Endodermal cell (in vitro differentiated cells): ENCODE measurements at places on chromosomes 5 and 9.

GRCh38 chr9:86452201-86452828, 98.1 kb upstream of the TUT7 start:
- no peak for DNase-seq

GRCh38 chr9:32015795-32016194, 368.6 kb upstream of the ACO1 start:
- peak; percentile 26 for DNase-seq

- DNase-seq, result no peak
These were observed 20.1 kb upstream of the NIM1K start for GRCh38 chr5:43171926-43172325.

GRCh38 chr9:136485049-136486045, 2.5 kb upstream of the SEC16A start:
- DNase-seq, result peak; percentile 94

- DNase-seq, result no peak
These were observed 7.7 kb upstream of the HAVCR2 start for GRCh38 chr5:157116483-157116954.

DNA sequence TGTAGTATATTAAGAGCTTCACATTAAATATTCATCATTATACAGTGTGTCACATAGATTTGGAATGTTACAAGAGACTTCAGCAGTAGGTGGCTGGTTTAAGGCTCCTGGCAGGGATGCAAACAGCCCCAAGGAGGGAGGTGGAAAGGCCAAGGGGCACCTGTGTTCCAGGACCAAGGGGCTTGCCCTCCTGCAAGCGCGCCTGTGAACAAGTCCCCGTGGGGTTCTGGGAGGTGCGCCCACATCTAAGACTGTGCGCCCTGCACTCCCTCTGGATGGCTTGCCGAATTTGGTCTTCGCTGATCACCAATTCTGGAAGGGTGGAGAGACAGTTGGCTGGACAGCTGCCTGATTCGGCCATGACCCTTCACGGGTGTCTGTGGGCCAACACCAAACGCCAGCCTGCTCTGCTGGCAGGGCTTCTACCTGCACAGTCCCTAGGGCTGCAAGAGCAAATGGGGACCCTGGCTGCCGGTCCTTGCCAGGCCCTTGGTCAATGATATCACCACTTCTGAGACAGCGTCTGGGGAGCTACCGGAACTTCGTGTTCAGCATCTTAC, 12.1 kb upstream of the SLC25A51 start:
- DNase-seq, result no peak

- no peak for DNase-seq
These were observed 1.1 kb upstream of the DBH start for GRCh38 chr9:133635098-133635497.

GRCh38 chr9:124555043-124555442, 47.8 kb upstream of the NR5A1 start:
- no peak for DNase-seq

DNA sequence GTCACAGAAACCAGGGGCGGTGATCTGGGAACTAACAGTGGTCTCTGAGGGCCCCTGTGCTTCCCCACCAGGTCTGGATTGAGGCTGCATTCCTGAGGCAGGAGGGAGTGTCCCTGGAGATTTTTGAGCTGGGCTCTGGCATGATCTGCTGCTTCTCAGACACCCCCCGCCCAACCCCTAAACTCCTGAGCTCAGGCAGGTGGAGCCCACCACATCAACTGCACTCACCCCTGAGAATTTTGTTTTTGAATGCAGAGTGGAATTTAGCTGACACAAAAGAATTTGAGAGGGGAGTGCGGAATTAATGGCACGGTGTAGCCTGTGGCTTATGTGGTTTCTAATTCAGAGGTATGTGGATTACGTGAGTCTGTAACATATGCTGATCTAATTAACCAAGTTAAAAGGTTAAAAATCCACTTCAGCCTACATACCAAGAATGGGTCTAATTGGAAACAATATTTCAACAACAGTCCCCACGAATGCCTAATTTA, 23.9 kb upstream of the CTSL start:
- peak; percentile 73 for DNase-seq

DNA sequence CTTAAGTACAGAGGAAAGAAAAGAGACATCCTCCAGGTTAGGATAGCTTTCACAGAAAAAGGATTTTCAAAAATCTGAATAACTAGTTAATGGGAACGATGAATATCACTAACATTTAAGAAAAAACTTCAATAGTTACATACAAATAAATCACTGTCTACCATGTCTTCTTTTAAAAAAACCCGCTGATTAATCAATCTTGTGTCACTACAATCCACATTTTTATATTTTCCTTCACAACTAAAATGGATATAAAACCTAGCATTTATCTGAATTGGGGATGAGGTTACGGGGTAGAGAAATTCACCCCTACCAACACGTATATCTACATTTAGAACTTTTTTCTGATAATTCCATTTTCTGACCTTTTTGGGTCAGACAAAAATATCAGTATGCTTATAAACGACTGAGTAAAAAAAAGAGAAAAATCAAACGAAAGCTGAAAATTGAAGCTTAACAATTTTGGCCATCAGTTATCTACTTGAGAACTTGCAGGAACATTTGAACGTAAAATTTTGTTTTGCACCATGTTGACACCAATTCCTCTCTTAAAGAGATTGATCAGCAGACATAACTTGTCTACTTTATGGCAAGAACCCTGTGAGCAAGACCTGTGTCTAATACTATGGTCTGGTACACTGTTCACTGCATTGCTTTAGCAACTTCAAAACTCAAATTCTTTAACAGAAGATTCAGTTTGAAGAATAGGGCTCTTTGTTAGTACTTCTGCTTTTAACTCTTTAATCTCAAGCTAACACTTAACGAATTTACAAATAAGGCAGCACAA, 4.8 kb downstream of the NR3C1 start:
- DNase-seq, result no peak

DNA sequence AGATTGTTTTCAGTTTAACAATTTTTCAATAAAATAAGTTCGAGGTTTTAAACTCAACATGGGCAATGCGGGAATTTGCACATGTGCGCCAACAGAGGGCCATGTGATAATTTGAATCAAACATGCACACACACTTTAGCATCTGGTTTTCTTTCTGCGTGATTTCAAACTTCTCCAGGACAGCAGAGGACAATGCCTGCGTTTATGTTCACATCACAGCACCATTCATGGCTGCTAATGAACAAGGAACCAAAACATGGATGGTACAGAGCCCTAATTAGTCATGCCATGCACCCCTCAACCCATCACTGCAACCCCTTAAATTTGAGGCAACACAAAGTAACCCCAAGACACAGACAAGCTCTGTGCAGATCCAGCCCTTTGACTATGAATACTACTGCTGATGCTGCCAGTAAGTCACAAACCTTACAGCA, 2.8 kb downstream of the SHC3 start:
- no peak for DNase-seq

DNA sequence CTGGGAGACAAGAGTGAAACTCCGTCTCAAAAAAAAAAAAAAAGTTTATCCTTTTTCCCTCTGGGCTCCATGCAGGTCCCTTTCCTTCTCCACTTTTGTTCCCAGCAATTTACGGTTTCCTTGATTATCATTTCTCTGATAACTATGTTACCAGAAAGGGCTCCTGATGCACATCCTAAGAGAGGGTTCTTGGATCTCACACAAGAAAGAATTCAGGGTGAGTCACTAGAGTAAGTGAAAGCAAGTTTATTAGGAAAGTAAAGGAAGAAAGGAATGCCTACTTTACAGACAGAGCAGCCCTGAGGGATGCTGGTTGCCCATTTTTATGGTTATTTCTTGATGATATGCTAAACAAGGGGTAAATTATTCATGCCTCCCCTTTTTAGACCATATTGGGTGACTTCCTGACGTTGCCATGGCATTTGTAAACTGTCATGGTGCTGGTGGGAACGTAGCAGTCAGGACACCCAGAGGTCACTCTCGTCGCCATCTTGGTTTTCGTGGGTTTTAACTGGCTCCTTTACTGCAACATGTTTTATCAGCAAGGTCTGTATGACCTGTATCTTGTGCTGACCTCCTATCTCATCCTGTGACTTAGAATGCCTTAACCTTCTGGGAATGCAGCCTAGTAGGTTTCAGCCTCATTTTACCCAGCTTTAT, 13.5 kb upstream of the MELK start:
- peak; percentile 65 for DNase-seq

DNA sequence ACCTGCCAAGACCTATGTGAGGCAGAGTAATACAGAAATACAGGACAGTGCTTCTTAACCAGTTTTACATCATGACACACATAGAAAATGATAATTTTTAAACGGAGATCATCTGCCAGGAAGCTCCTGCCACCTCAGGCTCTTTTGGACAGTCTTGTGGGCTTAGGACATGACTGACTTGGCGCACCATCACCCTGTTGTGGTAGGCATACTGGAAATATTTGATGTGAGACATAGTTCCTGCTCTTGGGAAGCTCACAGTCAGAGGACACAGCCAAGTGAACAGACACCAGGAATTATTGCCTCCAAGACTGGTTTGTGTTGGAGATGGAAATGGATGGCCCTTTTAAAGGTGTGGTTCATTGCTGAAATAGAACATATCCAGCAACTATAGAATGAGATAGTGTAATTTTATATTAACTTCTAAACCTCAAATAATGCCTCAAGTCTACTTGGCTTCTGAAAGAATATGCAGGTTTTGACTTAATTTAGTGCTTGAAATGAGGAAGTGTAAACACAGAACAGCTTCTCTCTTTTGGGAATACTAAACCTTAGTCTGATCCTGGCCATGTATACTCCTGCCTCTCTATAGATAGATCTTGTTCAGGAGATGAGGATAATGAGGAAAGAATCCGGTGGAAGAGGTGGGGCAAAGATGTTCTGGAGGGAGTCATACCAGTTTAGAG, 19.7 kb downstream of the CPEB4 start:
- DNase-seq, result no peak

- DNase-seq, result no peak
These were observed 478.7 kb downstream of the PRR16 start for GRCh38 chr5:120942596-120943350.

GRCh38 chr5:14305045-14305444, 161.9 kb downstream of the TRIO start:
- no peak for DNase-seq

DNA sequence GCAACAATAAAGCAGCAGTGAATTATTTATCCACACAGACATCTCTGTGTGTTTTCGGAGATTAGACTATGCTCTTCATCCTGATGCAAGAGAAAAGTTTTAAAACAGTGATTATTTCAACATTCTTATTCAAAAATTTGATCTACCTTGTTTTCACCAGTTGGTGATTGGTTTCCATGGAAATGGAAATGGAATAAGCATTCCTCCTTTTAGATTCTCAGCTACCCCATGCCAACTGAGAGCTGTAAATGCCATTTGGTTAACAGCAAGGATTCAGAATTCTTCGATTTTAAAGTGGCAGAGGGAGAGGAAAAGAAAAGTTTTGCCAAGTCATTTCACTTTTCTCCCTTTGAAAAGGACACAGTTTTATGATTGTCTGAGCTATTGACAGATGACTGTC, 154.7 kb downstream of the PCSK5 start:
- no peak for DNase-seq

DNA sequence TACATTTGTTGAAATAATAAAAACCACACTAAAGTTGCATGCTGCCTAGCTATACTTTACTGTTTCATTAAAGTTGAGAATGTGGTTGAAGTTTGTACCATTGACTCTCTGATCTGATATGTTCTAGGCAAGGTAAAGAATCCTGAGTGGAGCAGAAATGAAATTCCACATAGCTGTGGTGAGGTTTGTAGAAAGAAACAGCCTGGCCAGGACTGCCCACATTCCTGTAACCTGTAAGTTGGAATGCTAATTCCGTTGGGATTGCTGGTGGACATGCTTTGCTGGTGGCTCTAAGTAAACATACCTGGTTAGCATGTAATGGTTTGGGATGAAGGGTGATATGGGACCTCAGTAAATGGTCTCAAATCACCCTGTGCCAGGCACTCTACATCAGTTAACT, 16.8 kb downstream of the NFX1 start:
- DNase-seq, result no peak

DNA sequence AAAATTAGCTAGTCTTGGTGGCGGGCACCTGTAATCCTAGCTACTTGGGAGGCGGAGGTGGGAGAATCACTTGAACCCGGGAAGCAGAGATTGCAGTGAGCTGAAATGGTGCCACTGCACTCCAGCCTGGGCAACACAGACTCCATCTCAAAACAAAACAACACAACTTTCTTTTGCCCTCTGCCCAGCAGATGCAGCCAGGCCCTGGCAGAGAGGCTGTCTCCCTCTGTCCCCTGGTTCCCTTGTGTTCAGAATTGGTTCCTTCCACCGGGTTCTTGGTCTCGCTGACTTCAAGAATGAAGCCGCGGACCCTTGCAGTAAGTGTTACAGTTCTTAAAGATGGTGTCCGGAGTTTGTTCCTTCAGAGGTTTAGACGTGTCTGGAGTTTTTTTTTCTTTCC, 30.2 kb upstream of the CEP72 start:
- DNase-seq, result no peak

DNA sequence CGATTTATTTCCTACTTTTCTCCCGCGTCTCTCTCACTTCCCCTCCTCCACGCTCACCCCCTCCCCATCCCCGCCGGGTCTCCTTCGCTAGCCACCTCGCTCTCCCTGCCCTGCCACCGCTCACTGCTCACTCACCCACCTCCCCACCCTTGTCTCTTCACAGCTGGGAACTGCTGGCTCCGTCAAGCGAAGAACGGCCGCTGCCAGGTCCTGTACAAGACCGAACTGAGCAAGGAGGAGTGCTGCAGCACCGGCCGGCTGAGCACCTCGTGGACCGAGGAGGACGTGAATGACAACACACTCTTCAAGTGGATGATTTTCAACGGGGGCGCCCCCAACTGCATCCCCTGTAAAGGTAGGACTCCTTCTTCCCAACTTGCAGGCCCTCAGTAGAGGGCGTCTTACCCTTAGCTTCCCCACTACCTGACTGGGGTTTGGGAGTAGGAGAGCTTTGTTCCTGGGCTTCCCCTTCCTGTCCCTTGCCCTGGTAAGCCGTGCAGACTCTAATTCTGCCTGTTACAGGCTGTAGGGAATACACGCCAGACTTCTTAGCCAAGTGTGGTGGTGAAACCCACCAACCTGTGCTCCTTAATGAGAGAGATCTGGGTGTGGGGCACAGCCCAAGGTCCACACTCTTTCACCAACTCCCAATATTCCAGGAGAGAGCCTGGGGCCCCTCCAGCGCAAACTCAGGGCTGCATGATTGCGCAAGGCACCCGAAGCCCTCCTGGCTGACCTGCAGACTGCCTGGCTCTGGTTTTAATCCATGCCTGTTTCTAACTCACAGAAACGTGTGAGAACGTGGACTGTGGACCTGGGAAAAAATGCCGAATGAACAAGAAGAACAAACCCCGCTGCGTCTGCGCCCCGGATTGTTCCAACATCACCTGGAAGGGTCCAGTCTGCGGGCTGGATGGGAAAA, 2.5 kb downstream of the FST start:
- peak; percentile 84 for DNase-seq

GRCh38 chr9:93253633-93254032, 69.7 kb downstream of the WNK2 start:
- DNase-seq, result no peak

GRCh38 chr9:127814619-127815511, 12.2 kb downstream of the FPGS start:
- DNase-seq, result peak; percentile 46

- DNase-seq, result peak; percentile 35
These were observed 102.1 kb downstream of the TMEM174 start for GRCh38 chr5:73274881-73275663.

- DNase-seq, result no peak
These were observed 78.2 kb upstream of the MAP3K1 start for GRCh38 chr5:56737002-56737621.

- DNase-seq, result peak; percentile 62
These were observed 38.8 kb downstream of the RASGEF1C start for GRCh38 chr5:180170106-180170809.

- peak; percentile 80 for DNase-seq
These were observed 1.1 kb downstream of the NFIB start for GRCh38 chr9:14312719-14313377.
